ENCODE measurements at places on chromosomes 7 and 10.

- no peak for DNase-seq
Measured at GRCh38 chr10:125709553-125710474, 9.7 kb upstream of the EDRF1 start.

DNA sequence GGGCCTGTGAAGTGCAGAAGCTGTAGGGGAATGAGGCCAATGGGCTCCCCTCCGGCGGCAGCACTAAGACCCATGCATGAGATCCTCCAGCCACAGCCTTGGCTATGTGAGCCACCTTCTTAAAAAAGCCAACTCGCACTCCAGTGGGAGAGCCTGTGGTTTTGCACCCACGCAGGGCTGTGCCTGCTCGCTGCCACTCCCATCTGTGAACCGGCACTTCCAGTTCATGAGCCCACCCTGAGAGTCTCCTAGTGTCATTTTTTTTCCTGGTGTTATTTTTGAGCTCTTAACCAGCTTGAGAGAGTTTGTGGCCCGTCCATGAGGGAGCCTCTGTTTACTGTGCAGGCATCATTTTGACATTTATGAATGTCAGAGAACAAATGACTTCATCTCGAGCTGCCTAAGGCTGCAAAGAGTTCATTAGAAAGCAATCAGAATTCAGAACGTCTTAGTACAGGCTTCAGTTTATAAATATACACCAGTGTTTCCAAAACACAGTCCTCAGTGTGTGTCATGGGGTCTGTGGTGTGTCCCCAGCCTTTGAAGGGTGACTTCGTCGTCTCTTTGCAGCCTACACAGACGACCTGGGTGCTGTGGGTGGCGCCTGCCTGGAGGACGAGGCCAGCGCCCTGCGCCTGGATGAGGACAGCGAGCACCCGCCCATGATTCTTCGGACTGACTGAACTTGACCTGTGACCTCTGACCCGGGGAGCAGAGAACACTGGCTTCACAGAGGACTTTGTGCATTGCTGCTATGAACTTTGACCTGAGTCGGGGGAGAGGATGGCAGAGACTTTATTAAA, 40.4 kb downstream of the WIPI2 start:
- no peak for DNase-seq

DNA sequence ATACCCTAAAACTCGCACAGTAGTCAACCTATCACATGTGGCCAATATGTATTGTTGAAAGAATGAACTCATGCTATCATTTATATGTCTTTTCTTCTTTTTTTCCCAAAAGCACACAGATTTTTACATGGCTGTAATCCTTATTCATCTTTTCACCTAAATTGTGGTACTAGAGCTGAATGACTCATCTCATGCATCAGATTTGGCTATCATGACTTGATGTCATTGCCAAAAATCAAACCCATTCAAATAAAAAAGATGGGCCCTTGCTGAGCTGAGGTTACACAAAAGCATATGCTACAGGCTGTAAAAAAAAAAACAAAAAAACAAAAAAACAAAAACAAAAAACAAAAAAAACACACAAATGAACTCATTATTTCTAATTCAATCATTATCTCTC, 3.3 kb upstream of the LMOD2 start:
- DNase-seq: no peak

DNA sequence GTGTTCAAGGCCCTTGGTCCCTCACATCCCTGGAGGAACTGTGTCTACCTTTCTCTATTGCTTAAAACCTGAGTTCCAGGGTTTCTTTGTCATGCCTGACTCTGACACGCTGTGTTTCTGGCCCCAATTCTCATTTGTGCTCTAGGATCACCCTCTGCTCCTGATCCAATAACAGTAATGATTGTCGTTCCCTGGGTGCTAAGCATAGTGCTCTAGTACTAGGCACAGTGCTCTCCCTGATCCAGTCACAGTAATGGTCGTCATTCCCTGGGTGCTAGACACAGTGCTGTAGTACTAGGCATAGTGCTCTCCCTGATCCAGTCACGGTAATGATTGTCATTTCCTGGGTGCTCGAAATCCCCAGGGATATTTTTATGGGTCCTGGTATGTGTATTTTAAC, 46.6 kb upstream of the UCN3 start:
- no peak for DNase-seq

DNA sequence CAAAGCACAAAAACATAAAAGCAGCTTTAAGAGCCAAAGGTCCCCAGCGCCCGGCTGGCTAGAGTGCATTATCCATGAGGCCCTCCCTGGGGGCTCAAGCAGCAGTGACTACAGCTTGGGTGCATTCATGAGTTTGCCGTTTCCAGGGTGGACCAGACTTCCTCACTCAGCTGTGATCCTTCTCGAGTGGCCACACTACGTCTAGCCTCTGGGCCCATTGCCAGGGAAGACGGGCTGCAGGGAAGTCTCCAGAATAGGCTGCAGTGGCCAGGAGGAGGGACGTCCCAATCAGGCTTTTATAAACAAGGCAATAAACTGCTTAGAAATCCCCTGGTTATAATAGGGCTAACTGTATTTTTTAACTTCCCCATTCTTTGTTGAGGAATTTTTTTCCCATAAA, 89.4 kb upstream of the C1QL3 start:
- no peak for DNase-seq

DNA sequence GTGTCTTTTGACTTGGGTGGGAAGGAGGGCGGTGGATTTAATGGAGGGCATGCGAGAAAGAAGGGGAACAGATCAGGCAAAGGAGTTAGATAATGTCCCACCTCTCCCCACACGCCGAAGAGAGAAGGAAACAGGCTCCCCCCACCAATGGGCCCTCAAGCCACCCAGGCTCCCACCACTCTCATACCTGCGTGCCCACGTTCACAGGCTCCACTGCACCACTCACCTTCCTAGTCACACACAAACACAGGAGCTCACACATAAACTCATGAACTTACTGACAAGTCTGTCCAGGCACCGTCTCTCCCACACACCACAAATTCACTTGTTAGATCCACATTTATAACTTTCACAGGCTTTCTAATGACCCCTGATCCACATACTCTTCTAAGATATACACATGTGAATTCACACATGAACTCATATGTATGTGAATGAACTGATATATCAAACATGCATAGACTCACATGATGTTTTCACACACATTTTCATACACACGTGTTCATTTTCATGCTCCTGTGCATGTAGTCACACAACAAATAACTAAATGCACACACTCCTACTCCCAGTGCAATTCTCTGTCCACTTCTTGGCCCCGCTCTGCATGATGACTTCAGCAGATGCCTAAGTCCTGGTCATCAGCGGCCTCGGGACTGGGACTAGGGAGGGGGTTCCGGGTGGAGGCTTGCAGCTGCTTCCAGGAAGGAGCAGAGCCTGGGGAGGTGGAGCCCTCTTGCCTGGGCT, 1.5 kb downstream of the LZTS2 start:
- DNase-seq: no peak

GRCh38 chr7:20797042-20797461, 10.4 kb upstream of the SP8 start:
- no peak for DNase-seq

- no peak for DNase-seq
Measured at GRCh38 chr10:21687266-21688008, 153.4 kb downstream of the MLLT10 start.

DNA sequence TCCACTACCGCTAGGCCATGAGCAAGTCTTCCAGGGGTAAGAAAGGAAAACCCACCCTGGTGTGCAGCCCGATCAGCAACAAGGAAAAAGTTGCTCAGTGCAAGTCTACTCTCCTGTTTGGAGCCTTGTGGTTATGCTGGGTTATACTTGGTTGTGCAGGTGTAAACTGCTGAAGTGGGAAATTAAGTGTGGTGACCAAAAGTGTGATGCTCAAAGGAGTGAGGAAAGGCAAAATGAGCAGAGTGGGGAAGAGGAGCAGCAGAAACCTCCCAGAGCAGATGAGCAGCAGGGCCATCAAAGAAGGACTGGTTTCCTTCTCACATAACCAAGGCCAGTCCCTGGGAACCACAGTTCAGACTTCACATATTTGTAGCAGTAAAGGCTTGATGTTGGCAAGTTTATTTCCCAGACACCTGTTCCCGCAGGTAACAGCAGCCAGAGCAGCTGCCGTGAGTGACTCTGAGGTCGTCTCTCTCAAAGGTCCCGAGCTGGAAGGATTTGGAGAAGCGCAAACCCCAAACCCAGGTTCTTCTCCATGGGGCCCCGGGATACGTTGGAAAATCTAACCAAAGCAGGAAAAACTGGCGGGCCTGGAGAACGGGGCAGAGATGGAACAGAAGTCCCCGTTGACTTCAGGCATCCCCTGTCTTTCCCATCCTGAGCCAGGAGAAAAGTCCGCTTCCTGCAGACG, 607 bp upstream of the SMO start:
- no peak for DNase-seq

DNA sequence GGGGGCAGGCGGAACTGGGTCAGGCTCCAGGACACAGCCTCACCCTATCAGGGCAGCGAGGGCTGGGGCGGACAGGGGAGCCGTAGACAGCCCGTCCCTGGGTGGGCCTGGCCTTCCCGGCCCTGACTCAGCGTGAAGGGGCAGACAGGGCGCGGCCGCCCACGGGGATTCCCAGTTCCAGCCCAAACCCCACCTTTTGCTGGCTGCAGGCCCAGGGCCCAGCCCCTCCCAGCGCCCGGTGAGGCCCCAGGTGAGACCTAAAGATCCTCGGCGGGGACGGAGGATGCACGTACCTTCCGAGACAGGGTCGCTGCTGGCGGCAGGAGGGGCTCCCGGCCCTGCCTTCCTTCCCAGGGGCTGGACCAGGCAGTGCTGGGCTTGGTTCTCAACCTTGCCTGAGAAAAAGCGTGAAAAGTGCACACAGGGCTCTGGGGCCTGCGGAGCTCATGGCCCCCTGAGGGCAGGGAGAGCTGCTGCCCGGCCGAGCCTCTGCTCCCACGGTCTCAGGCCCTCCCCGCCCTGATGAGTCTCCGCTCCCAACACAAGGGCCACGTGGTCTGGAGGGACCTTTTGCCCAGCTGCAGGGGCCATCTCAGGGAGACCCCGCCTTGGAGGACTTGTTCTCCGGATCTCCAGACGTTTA, 43.9 kb upstream of the DNAJB6 start:
- DNase-seq: no peak

DNA sequence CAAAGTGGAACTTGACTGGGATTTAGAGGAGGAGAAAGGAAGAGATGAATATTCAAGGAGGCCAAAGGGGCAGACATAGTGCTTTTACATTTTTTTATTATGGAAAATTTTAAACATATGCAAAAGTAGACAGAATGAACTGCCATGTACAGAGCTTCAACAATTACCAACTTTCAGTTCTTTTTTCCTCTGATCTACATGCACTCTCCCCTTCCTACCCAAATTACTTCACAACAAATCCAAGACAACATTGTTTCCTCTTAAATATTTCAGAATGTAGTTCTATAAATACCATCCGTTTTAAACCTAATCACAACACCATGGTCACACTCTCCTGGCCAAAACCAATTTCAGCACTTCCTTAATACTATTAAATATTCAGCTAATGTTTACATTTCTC, 83.5 kb upstream of the FZD1 start:
- DNase-seq: no peak

- no peak for DNase-seq
Measured at GRCh38 chr7:104814671-104815400, 199.2 kb upstream of the KMT2E start.

DNA sequence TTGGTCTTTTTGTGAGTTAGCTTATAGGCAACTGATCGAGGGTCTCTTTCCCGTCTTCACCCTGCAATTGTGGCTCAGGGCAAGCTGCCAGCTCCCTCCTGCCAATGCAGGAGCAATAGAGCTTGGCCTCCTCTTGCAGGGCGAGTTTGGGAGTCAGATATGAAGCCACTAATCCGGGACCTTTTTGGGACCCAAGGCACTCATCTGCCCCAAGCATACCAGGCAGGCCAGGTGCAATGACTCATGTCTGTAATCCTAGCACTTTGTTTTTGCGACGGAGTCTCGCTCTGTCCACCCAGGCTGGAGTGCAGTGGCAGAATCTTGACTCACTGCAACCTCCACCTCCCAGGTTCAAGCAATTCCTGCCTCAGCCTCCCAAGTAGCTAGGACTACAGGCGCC, 21.1 kb downstream of the LIMK1 start:
- no peak for DNase-seq

DNA sequence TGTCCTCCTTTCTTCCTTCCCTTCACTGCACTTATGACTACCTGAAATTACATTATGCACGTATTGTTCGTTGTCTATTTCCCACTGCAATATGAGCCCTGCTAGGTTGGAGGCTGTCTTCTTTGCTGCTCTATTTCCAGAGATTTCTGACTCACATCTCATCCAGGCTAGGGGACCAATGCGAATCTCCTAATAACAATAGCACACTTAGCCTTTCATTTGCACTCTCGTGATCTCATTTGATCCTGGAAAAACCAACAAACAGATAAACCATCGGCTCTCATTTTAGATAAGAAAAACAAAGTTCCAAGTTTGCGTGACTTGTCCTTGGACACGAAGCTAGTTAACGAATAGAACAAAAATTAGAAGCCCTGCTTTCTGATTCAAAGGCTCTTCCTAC, 1.4 kb downstream of the ZNF438 start:
- no peak for DNase-seq

DNA sequence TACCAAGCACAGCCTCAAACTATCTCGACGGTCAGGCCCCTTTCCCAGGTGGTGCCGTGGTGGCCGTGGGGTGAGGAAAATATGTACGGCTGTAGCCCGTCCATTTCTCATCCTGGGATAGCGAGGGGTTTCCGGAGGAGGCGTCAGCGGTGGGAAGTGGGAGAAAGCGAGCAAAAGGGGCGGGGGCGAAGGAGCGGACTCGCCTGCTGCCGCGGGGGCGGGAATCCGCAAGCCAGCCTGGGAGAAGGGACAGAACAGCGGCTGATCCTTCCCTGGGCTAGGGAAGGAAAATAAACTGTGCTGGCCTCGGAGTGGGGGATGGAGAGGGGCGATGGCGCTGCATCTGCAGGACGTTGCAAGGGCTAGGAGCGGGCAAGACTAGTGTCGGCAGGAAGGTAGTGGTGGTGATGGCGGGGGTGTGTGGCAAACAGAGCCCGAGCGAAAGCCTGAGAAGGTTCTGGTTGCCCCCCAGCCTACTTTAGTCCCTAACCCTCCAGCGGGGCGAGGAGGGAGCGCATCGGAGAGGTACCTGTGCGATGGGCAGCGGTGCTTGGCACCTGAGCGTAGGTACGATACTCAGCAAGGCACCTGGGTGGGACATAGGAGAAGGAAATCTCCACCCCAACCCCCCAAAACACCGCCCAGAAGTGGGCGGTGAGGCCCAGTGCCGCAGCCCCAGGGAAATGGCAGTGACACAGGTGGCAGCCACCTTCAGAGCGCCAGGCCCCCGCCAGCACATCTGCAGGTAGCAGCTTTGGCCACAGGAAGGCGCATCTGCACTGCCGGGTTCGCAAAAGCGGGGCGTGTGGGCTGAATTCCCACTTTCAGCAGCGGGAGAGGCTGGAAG, 49.9 kb upstream of the STEAP1B start:
- no peak for DNase-seq

All from stimulated activated CD4-positive, alpha-beta T cell treated with anti-CD3 and anti-CD28 coated beads, Interleukin-4, amount 100 ng/mL, for 48 hours (primary cell).